ENCODE measurements at places on chromosomes 11 and 22.

DNA sequence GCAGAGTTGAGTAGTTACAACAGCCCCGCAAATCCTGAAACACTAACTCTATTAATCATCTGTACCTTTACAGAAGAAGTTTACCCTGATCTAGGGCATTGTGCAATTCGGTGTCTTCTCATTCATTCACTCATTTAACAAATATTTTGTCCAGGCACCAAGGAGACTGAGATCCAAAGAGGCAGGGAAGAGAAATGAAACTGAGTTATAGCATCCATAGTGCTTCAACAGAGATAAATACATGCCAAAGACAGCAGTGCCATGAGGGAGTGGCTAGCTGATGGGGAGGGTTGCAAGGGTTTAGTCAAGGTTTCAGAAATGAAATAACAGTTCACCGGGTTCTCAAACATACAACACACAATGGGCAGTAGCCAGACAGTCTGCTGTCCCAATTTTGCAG lies 40.2 kb upstream of the MTNR1B start:
- no peak for DNase-seq

- DNase-seq: no peak
Observed at GRCh38 chr11:71238285-71238875, 14.0 kb downstream of the SHANK2 start.

- DNase-seq: no peak
Observed at GRCh38 chr11:92131289-92131865, 93.2 kb upstream of the FAT3 start.

DNA sequence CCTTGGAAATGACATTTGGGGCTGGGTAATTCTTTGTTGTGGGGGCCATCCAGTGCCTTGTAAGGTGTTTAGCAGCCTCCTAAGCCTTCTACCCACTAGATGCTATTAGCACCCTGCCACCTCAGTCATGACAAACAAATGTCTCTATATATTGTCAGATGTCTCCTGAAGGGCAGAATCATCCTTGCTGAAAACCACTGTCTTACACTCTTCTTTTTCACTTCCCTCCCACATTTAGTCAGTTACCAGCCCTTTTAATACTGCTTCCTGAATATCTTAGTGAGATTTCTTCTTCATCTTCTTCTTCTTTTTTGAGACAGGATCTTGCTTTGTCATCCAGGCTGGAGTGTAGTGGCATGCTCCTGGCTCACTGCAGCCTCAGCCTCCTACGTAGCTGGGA lies 33.1 kb downstream of the TNRC6B start:
- DNase-seq: no peak

DNA sequence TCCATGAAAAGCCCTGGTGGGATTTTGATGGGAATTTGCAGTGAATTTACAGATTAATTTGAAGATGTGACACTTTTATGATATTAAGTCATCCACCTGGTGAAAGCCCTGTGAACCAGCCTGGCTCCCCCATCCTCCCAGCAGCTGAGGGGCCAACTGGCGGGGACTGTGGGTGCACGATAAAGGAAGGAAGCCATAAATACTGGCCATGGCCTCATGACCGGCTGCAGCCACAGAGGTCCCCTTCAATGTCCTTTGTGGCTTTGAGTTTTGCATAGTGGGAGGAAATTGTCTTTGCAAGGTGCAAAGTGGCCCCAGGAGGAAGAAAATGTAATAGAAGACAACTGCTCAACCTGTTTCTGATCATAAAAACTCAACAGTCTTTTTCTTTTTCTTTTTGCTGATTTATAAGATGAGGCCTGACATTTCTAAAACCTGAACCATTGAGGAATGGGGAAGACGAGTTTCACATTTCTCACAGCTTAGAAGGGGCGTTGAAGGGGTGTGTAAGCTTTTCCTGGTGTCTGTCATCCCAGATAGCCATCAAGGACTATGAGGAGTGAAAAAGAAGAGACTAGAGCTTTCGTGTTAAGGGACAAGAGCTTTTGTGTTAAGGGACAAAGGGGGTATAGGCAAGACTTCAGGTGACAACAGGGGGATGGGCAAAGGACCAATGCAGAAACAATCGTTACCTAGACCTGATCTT lies 6.3 kb upstream of the NDUFV1 start:
- no peak for DNase-seq

GRCh38 chr22:34842630-34843029 lies 223.3 kb upstream of the ISX start:
- DNase-seq: no peak

GRCh38 chr11:69040581-69041260 lies 8.0 kb upstream of the TPCN2 start:
- DNase-seq: no peak

All from amniotic stem cell (primary cell).